Endodermal cell (in vitro differentiated cells): ENCODE measurements at places on chromosomes 11 and 22.

- H3K27me3 ChIP-seq: no peaks in the 10 kb centered on the region
- DNase-seq: peak; percentile 71
- peaks cover 3% of the 10 kb centered on the region for H3K4me1 ChIP-seq
- H3K27ac ChIP-seq: peak overlapping the region; percentile 88
These were observed 1.0 kb downstream of the RTN3 start for GRCh38 chr11:63682066-63683021.

- peaks cover 3% of the 10 kb centered on the region for H3K4me1 ChIP-seq
- H3K27me3 ChIP-seq: peaks cover 54% of the 10 kb centered on the region
- no peaks in the 10 kb centered on the region for H3K36me3 ChIP-seq
- no peak overlapping the region for H3K27ac ChIP-seq
These were observed 1.0 kb downstream of the ST14 start for GRCh38 chr11:130160498-130161155.

- peaks cover 14% of the 10 kb centered on the region for H3K4me1 ChIP-seq
- no peak overlapping the region for H3K27ac ChIP-seq
- no peak overlapping the region for H3K4me3 ChIP-seq
These were observed 54.8 kb downstream of the DENND5A start for GRCh38 chr11:9210224-9210921.

GRCh38 chr11:79547256-79547655 is 106.4 kb upstream of the TENM4 start:
- DNase-seq: no peak
- no peaks in the 10 kb centered on the region for H3K27me3 ChIP-seq
- no peaks in the 10 kb centered on the region for H3K4me1 ChIP-seq
- no peaks in the 10 kb centered on the region for H3K36me3 ChIP-seq
- H3K27ac ChIP-seq: no peak overlapping the region

- no peaks in the 10 kb centered on the region for H3K27me3 ChIP-seq
- peaks cover 25% of the 10 kb centered on the region for H3K36me3 ChIP-seq
- H3K27ac ChIP-seq: no peak overlapping the region
- no peak overlapping the region for H3K4me3 ChIP-seq
These were observed 27.7 kb downstream of the SLC36A4 start for GRCh38 chr11:93169950-93170561.

- H3K4me1 ChIP-seq: no peaks in the 10 kb centered on the region
These were observed 29.3 kb downstream of the SERGEF start for GRCh38 chr11:17983569-17983968.

GRCh38 chr11:120622189-120622875 is 110.8 kb downstream of the GRIK4 start:
- H3K4me3 ChIP-seq: no peak overlapping the region
- DNase-seq: no peak
- H3K4me1 ChIP-seq: no peaks in the 10 kb centered on the region
- no peaks in the 10 kb centered on the region for H3K36me3 ChIP-seq

DNA sequence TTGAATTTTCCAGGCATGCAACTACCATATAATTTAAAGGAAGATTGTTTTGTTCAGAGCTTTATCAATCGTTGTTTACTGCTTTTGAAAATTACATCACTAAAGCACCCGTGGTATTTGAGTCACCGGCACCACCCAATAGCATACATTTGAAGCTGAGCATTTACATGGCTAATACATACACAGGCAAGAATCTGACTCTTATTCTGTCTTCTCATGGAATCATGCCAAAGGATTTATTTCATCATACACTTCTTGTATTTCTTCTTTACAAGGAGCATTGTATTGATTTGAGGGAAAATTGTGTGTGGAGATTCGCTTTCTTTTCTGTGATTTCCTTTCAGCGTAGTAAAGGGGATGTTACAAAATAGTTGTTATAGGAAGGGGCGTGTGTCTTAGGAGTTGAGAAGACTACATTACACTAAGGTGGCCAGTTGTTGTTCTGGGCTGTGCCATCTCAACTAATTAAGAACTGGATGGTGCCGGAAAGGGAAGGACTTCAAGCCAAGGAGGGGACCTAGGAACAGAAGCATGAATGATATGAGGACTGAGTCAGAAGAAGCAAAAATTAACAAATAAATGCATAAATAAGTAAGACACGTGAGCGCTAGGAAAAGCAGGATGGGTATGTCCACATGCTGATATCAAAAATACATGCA is 12.9 kb upstream of the CD3E start:
- no peaks in the 10 kb centered on the region for H3K4me1 ChIP-seq
- H3K4me3 ChIP-seq: no peak overlapping the region
- H3K36me3 ChIP-seq: no peaks in the 10 kb centered on the region
